ENCODE measurements at places on chromosomes 5 and 9.

DNA sequence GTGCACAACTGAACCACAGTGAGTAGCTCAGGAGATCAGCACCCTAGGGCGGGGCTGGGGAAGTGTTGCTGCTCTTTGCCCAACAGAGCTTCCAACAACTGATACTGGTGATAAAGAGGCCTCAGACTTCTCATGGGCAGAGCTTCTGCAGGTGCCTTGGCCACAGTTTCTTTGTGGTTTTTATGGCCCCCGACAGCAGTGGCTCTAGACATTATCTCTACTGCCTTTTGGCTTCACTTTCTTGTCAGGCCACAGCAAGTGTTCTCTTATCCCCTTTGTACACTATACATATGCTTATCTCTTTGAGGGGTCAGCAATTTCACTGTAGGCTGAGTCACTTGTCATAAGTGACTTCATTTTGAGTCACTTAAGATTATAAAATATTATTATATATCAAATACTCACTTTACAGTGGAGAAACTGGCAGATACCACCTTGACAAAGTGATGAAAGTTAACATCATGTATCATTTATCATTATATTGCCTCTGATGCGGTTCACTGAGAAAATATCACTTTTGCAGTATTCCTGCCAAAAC lies 90.9 kb upstream of the COX7C start:
- no peak for DNase-seq

- no peak for DNase-seq
Measured at GRCh38 chr9:97695995-97696802, 941 bp downstream of the XPA start.

GRCh38 chr9:113580041-113580953 lies 116.8 kb downstream of the RGS3 start:
- peak; percentile 45 for DNase-seq

DNA sequence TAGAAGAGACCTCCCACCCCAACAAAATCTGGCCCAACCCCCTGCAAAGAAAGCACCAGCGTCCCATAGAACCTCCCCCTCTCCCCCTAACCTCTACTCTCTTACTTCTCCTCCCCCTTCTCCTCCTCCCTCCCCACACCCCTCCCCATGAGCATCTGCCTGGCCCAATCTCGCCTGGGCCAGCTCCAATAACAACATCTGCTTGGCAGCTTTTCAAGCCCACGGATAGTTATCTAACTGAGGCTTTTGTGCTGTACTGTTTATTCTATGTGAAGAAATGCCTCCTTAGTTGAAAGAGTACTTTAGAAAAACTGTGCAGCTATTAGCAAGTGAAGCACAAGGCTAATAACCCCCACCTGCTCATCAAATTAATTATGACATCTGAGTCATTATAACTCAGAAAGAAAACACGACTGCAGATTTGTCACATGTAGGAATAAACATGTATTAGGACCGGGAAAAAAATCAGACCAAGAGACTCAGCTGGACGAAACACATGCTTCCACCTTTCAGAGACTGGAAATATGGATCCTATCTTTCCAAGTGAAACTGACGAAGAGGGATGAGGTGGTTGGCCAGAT lies 42.8 kb downstream of the NFIB start:
- DNase-seq, result peak; percentile 91

- no peak for DNase-seq
Measured at GRCh38 chr5:5179079-5179478, 38.9 kb downstream of the ADAMTS16 start.

- peak; percentile 90 for DNase-seq
Measured at GRCh38 chr9:86434039-86434726, 80.0 kb upstream of the TUT7 start.

DNA sequence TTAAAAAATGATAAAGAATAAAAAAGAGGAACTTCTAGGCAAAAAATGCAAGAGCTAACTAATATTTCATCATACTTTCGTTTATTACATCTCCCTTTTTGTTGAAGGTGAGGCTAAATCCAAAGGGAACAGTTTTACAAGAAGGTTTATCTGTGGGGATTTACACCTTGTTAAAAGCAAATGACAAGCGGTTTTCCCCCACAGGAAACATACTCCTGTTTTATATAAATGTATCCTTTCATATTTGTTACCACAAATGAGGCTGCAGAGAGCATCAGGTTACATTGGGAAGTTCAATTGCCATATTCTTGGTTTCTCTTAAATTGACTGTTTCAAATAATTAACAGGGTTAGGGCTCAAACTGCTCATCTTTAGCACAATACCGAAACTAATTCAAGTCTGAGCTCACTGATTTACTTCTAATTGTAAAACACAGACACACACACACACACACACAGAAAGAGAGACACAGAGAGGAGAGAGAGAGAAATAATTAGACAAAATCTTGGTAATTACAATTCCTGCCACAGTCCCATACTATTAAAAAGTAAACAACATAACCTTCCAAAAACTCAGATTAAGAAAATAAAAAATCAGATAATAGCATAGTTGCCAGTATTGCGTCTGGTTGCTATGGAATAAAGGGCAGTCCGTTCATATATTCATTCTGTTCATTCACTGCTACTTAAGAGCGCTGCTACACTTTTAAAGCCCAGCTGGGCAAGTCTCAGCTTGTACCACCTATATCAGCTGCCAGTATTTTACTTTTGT lies 17.1 kb downstream of the RFX3 start:
- DNase-seq, result peak; percentile 26

- no peak for DNase-seq
Measured at GRCh38 chr5:9789777-9790176, 159.6 kb upstream of the TAS2R1 start.

DNA sequence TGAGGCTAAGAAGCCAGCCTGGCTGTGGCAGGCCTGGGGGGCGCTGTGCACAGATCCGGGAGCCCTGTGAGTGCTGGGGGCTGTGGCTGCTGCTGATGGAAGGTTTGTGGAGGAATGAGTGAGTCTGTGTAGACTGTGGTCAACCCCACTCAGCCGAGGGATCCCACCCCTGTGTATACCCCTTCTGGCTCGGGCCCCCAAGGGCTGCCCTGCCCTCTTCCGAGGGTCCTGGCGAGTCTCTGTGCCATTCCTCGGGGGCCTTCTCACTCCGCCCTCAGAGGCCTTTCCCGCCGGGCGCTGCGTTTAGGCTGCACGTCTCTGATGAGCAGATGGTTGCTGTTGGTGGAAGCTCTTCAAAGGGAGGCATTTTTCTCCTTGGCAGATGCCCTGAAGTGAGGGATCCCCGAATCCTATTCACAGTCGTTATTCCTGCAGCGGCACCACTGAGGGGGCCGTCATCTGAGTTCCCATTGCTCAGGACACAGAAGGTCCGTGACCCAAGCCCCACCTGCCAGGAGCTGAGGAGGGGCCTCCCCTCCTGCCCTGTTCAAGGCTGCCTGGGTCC lies 94.1 kb downstream of the RXRA start:
- no peak for DNase-seq

DNA sequence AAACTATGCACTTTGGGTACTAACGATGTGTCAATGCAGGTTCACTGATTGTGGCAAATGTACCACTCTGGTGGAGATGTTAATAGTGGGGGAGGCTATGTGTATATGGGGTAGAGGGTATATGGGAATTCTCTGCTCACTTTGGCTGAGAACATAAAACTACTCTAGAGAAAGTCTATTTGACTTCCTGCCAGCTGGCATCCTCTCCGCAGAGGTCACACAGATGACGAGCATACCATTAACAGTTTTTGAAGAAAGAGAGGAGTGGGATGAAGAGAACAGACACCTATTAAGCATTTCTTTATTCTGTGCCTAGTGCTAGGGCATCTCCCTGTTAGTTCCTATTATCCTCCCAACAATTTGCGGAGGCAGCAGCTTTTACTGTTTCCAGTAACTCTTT lies 58.4 kb upstream of the TRIM32 start:
- DNase-seq, result peak; percentile 60

DNA sequence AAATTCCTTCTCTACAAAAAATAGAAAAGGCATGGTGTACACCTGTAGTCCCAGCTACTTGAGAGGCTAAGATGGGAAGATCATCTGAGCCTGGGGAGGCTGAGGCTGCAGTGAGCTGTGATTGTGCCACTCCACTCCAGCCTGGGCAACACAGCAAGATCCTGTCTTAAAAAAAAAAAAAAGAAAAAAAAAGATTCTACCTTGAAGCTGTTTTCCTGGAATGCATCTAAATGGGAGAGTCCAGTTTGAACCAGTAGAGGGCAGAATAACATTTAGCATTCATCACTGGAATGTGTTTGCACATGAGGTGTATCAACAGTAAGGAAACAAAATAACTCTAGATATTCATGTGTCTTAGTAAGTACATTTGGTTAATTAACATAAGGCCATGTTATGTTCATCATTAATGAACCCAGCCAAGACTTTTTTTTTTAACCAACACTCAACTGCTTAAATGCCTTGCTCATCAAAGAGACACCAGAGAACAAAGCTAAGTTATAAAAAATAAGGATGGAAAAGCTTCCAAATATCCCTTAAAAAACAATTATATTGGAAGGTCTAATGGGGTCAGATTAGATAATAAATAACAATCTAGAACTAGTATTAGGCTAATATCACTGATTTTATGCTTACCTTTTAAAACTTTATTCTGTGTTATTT lies 16.1 kb downstream of the IFNE start:
- peak; percentile 69 for DNase-seq

DNA sequence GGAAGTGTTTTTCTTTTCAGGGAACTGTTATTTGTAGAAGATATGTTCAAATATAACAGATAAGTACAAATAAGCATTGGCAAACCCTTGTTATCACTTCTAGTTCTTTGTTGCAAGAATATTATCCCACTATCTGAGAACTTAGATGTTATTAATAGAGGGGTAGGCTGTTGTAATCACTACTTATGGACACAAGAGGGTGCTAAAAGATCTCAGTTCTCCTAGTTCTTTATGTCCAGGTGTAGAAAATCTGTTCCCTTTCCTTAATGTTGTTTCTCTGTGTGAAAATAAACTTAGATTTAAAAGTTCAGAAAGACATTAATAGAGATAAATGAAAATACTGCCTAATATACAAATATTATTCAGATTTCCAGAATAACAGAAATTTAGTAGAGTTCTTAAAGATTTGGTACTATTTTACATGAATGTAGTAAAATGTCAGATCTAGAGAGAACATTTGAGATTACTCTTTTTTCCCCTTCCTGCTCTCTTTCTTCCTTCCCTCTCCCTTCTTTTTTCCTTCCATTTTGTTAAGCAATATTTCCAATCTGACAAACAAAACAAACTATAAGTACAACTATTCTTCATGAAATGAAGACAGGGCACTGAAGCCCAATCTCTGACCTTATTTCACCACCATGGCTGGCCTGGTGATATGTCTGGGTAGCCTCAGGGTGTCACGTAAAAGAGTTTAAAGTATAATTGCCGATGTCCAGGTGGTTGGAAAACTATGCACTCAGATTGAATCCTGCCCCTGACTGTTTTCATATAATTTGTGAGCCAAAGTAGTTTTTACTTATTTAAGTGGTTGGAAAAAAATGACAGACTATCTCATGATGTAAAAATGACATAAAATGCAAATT lies 43.6 kb upstream of the C5orf46 start:
- DNase-seq, result peak; percentile 22

DNA sequence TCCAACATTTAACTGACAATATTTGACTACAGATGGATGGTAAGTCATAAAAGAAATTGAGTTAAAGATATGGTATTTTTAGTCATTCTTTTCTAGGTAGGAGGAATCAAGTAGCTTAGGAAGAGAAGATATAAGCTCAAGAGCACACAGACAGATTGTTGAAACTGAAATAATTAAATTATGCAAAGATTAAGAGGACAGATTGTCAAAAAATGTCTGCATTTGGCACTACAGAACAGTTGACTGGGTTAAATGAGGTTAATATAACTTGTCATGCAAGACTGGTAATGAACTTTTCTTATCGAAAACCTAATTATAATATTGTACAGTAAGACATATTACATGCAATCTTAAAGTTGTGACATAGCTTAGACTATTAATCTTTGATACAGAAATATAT lies 36.3 kb upstream of the TRPM3 start:
- no peak for DNase-seq

- DNase-seq, result no peak
Measured at GRCh38 chr5:32083981-32084430, 90.1 kb downstream of the GOLPH3 start.

DNA sequence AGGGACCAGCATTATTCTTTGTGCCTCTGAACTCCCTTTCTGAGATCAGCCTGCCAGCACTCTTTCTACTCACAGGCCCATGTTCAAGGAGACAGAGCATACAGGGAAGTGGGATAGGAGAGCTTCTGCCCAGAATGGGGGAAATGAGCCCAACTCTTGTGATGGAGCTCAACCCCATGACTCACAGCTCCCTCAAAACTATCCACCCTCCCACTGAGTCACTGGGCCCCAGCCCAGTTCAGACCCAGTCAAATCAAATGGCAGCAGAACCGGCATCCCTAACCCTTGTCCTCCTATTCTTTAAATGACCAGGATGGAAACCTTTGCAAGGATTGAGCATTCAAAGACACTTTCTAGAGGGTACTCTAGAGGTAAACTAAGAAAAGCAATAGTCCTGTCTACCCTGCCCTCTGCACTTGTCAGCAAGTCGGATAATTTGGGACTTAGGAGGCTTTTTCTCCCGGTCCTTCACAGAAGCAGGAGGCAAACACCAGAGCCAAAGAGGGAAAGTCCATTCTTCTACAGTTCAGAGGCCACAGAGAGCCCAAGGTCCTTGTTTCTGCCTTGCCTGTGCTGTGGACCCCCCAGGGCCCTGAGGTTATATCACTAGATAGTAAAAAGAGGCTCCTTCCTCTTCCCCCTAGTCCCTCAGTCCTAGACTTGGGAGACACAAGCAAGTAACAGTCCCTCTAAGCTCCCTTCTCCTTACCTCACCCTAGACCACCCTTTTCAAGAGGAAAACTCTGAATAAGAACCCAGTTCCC lies 3.2 kb downstream of the ATOSB start:
- peak; percentile 74 for DNase-seq

GRCh38 chr5:115342590-115343377 lies 46.3 kb upstream of the CCDC112 start:
- DNase-seq, result no peak
